ENCODE measurements at places on chromosomes 3 and 15. TPM values are rescaled to one million over a fixed set of nuclear protein-coding genes. Genes with fewer than 3 reads are reported as not detected.

DNA sequence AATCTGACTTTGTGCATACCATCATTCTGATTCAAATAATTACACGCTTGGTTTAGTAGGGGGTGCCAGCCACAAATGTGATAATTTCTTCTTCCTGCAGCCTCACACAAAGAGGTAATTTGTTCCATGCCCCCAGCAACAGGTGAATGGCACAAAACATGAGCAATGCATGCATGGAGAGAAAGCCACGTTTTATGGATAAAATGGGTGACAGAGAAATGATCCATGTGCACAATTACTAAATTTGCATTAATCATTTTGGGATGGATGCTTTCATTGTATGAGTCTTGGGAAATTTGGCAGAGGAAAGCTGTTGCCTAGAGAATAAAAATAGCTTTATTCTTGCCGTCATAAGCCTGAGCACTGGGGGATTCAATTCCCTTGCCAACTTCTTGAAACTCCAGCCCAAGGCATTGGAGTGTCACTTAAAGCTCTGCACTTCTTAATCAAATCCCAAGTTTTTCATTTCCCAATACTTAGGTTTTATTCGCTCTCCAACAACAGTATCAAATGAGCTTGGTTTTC, 411.6 kb downstream of the GBE1 start:
- no peak for DNase-seq
- H3K27ac ChIP-seq = no peak overlapping the region
- H3K4me3 ChIP-seq = no peak overlapping the region

DNA sequence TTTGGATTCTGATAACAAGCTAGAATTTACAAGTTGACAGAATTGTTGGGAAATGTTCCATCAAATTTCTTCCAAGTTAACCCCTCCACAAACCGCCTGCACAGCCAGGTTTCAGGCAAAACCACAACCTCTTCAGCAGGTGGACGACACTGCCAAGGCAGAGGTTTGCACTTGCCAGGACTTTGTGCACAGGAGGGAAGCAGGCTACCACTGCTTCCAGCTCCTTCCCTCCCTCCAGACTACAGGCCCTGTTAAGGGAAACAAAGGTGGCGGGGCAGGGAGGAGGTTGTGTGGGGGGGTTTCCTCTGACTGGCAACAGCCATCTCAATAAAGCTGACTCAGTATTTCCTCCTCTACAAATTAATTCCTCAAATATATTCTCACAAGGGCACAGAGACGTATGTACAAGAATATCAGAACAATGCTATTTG, 42.2 kb downstream of the TBC1D2B start:
- H3K4me3 ChIP-seq = no peak overlapping the region
- no peak for DNase-seq
- H3K4me1 ChIP-seq = peaks cover 18% of the 10 kb centered on the region
- no peaks in the 10 kb centered on the region for H3K36me3 ChIP-seq

DNA sequence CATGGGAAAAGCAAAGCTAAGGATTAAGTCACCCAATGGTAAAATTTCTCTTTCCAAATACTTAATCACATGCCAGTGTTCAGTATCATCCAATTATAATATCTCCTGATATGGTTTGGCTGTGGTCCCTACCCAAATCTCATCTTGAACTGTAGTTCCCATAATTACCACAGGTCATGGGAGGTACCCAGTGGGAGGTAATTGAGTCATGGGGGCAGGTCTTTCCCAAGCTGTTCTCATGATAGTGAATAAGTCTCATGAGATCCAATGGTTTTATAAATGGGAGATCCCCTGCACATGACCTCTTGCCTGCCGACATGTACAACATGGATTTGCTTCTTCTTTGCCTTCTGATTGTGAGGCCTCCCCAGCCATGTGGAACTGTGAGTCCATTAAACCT, 26.1 kb upstream of the NMB start:
- no peak for DNase-seq
- H3K4me3 ChIP-seq = no peak overlapping the region
- H3K27ac ChIP-seq = no peak overlapping the region
- no peaks in the 10 kb centered on the region for H3K27me3 ChIP-seq

DNA sequence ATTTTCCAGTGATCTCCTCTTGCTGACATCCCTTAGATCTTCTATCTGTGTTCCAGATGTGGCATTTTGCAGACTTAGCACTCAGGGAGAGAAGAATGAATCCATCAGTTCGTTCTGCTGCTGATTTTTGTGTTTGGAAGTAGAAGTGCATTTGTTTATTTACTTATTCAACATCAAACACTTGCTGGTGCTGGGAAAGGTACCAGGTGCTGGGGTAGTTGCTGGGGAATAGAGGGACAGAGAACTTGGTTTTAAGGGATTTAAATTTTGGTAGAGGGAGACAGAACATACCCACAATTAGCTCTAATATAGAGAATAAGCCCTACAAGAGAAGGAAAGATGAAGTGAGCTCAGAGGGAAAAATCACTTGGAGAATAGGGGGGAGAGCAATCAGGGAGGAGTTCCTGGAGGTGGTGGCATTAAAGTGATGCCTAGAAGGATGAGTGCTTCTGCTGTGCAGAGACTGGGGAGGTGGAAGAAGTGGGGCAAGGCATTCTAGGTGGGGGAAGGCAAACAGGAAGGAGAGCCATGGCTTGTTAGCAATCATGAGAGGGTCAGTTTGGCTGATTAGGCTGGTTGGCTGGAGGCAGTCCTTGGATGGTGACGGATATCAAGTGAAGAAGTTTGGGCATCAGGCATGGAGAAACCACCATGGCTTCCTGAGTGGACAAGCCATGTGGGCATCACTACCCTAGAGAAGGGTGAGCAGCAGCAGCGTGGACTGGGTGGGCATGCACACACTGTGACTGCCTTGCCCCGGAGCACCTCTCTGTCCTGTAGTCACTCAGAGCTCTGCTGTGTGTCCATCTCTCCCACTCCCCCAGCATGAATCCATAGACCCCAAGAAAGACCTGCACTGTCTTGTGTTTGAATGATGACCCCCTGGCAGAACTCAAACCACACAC, 197.3 kb downstream of the OPA1 start:
- H3K27ac ChIP-seq = no peak overlapping the region
- H3K27me3 ChIP-seq = no peaks in the 10 kb centered on the region
- peaks cover 15% of the 10 kb centered on the region for H3K4me1 ChIP-seq
- H3K36me3 ChIP-seq = no peaks in the 10 kb centered on the region
- H3K4me3 ChIP-seq = no peak overlapping the region
- no peak for DNase-seq

GRCh38 chr3:139187154-139187553, 142.5 kb upstream of the PRR23C start:
- DNase-seq = no peak
- no peaks in the 10 kb centered on the region for H3K4me1 ChIP-seq
- no peak overlapping the region for H3K4me3 ChIP-seq
- no peaks in the 10 kb centered on the region for H3K27me3 ChIP-seq
- H3K27ac ChIP-seq = no peak overlapping the region
- no peaks in the 10 kb centered on the region for H3K36me3 ChIP-seq

DNA sequence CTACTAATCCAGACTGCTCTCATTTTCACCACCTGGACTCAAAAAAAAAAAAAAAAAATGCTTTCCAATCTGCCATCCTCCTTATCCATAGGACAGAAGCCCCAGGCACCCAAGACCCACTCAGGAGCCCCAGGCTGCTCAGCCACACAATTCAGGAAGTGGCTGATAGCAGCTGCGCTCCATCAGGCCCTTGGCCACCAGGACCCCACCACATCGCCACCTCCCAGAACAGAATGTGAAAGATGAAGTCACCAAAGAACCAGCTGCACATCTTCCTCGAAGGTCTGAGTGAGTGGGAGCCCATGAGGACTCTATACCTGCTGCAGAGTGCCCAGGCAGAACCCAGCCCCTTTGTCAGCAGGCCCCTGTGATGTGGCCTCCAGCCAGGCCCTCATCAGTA, 19.5 kb downstream of the POC1A start:
- no peak overlapping the region for H3K27ac ChIP-seq
- no peaks in the 10 kb centered on the region for H3K36me3 ChIP-seq

GRCh38 chr15:82921242-82921641, 31.3 kb downstream of the HOMER2 start:
- no peaks in the 10 kb centered on the region for H3K27me3 ChIP-seq
- H3K27ac ChIP-seq = no peak overlapping the region
- H3K4me3 ChIP-seq = no peak overlapping the region
- H3K4me1 ChIP-seq = peaks cover 19% of the 10 kb centered on the region
- H3K36me3 ChIP-seq = no peaks in the 10 kb centered on the region

DNA sequence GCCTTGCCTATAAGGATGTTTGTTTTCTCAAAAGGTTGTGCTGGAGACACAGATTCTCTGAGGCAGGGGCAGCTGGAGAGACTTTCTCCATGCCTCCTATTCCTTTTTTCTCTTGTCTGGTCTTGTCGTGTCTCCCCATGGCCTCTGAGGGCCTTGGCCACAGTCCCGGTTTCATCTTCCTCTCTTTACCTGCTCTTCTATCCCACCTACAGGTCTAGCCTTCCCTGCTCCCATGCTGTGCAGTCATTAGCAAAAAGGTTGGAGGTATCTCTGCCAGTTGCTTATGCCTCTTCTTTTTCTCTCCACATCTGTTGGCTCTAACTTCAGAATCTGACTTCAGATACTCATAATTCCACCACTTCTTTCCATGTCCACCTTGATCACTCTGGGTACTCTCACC, 191.1 kb downstream of the IL20RB start:
- H3K4me1 ChIP-seq = no peaks in the 10 kb centered on the region
- no peaks in the 10 kb centered on the region for H3K27me3 ChIP-seq
- no peak overlapping the region for H3K4me3 ChIP-seq

TNFAIP8L3 gene
- polyA plus RNA-seq = 4.1 TPM

ISLR gene
- 26.3 TPM for polyA plus RNA-seq

ZNF385D gene
- polyA plus RNA-seq = 0.82 TPM
